ENCODE measurements at places on chromosomes 2 and 18.

DNA sequence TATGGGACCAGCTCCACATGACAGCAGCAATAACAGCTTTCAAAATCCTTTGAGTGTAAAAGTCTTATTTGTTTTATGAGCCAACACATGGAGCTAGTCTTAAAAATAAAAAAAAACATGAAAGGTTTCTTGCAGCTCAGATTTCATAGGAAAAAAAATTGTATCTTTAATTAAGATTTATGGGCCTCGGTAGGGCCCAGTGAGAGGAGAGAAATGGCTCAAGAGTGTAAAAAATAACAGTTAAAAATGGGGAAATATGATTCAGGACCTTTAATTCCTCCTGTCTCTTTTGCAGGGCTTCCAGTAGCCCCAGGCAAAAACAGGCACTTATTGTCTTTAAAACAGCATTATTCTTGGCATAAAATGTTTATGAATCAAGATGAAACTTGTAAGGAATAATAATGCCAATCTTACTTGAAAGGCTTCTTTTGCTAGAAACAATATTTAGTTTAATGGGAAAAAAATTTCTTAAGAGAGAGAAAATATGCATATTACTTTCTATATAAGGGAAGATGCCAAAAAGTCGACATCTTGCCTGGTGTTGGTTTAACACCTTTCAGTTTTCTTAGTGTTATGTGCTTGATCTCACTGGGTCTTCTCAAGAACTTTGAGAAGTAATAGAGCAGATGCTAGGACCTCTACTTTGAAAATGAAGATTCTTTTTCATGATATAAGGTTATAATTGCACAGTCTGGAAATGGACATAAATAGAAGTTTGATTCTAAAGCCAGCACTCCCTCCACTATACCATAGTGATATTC is 71.3 kb upstream of the SETBP1 start:
- no peak for DNase-seq

DNA sequence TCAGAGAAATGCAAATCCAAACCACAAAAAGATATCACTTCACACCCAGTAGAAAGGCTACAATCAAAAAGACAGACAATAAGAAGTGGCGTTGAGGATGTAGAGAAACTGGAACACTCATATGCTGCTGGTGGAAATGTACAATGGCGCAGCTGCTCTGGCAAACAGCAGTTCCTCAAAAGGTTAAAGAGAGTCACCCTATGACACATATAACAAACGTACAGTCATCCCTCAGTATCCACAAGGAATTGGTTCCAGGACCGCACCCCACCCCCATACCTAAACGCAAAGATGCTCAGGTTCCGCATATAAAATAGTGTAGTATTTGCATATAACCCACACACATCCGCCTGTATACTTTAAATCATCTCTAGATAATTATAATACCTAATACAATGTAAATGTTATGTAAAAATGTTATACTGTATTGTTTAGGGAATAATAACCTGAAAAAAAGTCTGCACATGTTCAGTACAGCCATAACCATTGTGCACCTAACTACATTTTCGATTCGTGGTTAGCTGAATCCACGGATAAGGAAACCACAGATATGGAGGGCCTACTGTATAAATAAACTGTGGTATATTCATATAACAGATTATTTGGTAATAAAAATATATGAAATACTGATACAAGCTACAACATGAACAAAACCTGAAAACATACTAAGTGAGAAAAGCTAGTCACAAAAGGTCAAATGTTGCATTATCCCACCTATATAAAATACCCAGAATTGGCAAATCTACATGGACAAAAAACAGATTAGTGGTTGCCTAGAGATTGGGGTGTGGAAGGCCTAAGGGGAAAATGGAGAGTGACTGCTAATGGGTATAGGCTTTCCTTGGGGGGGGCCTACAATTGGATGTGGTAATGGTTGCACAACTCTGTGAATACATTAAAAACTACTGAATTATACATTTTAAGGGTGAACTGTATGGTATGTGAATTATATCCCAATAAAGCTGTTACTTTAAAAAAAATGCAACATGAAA is 37.5 kb downstream of the UXS1 start:
- no peak for DNase-seq

GRCh38 chr18:50653402-50654093 is 93.7 kb downstream of the MAPK4 start:
- DNase-seq = no peak

DNA sequence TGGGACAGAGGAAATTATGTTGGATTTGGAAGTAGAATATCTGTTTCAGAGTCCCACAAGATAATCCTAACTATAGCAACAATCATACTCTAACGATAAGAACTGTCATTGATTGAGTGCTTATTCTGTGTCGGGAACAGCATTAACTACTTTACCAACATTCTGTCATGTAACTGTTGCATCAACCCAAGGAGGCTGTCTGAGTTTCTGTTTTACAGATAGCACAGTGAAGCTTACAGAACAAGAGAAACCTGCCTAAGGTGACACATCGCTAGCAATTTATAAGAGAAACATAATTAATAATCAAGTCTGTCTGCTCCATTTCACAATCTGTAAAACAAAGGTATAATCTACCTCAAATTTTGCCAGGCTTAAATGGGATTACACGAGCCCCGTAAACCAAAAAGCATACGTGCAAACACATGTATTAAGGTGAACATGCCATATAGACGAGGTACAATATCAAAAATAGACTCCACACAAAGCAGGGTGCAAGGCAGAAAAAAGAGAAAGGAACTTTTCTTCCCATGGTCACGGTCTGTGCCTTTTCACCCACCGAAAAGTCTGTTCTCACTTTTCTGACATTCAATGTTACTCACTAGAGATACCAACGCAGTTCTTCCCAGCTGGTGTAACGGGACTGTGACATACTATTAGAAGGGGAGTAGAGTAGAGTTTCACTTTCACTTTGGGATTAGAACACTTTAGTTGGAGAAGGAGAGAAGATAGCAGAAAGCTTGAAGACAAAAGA is 37.2 kb upstream of the SLC8A1 start:
- no peak for DNase-seq

DNA sequence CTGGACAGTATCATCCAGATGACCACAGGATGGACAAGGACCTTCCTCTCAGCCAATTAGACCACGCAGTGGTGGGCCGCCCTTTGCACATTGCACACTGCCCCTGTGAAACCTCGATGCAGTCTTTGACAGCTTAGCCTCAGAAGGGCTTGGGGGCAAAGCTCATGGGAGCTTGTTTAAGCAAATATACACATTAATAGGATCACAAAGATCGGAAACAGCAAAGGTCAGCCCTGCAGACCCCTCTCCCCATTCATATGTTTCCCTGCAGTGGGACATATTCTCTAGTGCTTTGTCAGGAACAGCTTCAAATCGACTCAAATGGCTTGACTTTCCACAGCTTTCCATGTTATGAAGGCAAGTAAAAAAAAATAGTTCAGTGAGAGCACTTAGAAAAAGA is 189.6 kb upstream of the LYPD1 start:
- no peak for DNase-seq

GRCh38 chr2:41993435-41993925 is 54.3 kb upstream of the PKDCC start:
- no peak for DNase-seq

DNA sequence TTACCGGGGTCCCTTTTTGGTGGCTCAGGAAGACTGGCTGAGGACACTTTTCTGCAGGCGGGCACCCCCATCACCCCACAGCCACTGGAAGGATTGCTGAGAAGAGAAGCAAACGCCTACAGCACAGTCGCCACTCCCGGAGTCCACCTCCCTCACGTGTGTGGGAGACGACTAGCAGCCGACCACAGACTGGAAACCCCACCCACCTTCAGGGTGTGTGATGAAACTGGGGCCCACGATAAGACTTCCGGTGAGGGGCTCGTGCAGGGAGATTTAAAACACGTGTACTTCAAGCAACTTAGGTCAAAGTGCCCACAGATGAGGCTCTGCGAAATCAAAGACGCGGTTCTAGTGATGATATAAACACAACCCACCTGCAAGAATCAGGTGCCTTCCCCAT is 26.3 kb downstream of the MBP start:
- DNase-seq = no peak

GRCh38 chr2:171754254-171754939 is 67.1 kb downstream of the DYNC1I2 start:
- DNase-seq = no peak

DNA sequence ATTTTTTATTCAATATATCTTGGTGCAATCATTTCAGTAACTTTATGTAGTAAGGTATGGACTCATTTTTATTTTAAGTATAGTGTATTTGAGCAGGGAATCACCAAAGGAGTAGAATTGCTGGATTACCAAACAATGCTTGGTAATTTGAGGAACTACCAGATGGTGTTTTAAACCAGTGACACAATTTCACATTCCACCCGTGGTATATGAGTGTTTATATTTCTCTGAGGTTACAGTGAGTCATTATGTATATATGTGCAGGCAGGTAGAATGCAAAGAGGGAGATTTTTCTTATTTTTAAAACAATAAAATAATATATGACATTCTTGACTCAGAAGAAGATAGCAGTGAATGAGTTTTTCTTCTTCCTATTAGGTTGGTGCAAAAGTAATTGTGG is 596.9 kb downstream of the DCC start:
- no peak for DNase-seq

DNA sequence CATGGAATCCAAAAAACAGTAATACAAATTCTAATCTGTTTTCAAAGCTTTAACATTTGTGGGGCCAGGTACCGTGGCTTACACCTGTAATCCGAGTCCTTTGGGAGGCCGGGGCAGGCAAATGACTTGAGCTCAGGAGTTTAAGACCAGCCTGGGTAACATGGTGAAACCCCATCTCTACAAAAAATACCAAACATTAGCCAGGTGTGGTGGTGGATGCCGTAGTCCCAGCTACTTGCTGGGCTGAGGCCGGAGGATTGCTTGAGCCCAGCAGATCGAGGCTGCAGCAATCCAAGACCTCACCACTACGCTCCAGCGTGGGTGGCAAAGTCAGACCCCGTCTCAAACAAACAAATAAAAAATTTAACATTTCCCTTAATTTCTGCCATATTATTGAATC is 74.3 kb upstream of the SALL3 start:
- DNase-seq = no peak

DNA sequence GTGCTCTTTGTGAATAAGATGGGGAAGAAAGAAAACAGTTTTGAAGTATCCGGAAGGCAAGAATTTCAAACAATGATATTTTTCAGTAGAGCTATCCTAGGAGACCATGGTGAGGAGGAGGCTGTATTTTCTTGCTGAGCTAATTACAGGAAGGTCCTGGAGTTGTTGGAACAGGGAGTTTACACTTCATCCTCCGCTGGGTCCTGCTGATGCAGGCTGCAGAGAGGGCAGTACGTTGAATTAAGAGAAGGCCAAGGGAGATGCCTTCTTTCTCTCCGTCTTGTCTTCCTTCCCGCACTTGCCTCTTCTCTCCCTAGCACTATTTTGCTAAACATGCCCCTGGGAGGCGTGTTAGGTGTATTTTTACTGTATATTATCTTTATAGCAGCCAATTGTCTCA is 60.0 kb upstream of the EDAR start:
- no peak for DNase-seq

DNA sequence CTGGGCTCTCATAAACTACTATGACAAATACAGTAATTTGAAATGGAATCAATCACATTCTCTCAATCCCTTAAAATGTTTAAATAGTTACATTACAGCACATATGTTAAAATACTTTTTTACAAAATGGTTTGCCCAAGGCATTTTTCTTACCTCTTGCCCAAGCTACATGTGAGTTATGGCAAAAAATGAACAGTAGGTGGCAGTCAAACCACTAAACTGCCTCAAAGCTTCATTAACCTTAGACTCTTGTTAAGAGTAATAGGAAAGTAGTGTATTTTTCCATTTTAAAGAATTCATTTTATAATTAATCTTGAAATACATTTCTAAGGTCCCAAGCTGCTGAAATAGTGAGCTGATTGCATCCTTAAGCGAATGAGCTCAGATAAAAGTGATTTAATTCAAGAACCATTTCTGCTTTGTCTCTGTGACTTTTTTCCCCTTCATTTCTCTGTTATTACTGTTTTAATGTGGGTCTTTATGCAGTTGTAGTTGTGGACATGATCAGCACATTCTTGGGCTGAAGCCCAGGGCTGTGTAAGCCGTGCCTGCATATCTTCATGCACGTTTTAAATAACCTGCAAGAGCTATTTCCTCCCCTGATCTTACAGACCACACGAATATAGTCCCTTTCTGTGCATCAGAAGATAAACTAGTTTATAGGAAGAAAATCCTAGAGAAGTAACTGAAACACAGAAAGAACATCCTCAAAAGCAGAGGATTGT is 311.8 kb downstream of the LNPK start:
- DNase-seq = no peak

- DNase-seq = no peak
Measured at GRCh38 chr2:180706694-180707093, 273.7 kb upstream of the UBE2E3 start.

- no peak for DNase-seq
Measured at GRCh38 chr2:120964819-120965218, 229.2 kb downstream of the GLI2 start.

- DNase-seq = no peak
Measured at GRCh38 chr2:160639472-160639871, 145.9 kb upstream of the RBMS1 start.

DNA sequence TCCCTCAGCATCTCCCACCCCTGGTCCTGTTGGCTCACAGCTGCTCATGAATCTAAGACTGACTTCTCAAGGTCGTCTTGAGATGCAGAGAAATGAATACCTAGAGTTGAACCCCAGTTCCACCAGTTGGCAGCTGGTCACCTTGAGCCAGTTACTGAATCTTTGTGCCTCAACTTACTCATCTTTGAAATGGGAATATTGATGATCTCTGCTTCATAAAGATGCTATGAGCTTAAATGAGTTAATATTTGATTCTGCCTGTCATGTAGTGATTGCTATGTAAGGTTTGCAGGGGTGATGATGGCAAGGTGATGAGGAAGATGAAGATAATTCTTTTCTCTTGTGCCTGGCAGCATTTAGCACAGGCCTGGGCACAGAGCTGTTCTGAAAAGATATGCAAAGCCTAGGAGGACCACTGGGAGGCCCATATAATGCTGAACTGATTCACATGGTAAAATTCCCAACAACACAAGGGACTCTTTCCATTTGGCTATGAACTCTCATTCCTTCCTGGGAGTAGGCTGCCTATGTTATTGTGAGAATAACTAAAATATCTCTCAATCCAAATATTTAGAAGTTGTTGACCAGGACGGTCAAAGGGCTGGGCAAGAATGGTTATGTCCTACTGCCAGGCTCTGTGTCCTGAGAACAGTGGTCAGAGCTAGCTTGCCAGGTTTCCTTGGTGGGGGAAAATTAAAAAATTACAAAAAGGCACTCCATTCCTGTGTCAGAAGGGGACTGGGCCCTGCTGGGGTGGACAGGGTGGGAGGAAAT is 70.9 kb downstream of the APOB start:
- no peak for DNase-seq

DNA sequence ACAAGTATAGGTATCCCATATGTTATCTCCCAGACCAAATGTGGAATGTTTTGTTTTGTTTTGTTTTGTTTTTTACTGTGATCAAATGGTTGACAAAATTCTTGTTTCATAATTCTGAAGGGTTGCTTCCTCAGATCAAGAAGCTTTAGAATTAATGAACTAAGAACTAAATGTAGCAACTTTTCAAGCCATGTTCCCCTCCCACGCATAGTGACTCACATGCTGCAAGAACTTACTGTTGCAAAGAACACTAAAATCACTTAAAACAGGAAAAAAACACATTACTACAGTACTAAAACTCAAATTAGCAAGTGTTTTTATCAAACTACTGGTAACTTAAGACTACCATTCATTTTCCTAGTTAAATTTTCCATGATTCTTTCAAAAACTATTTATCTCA is 30.6 kb downstream of the HNRNPLL start:
- peak; percentile 29 for DNase-seq
